ENCODE measurements at places on chromosomes 5 and 9. TPM values are rescaled to one million over a fixed set of nuclear protein-coding genes. Genes with fewer than 3 reads are reported as not detected.

TMEM8B gene
- 1.7 TPM for total RNA-seq

OR13F1 gene
- not detected for total RNA-seq

ARSI gene
- total RNA-seq, result not detected

HINT1 gene
- 321 TPM for total RNA-seq

SLC6A7 gene
- total RNA-seq, result not detected

NEURL1B gene
- total RNA-seq, result 2.0 TPM

IL13 gene
- 32.6 TPM for total RNA-seq

NR6A1 gene
- total RNA-seq, result 0.25 TPM

INVS gene
- total RNA-seq, result 15.5 TPM

SAXO1 gene
- not detected for total RNA-seq

GPR151 gene
- total RNA-seq, result not detected

PCDHGB2 gene
- 1.0 TPM for total RNA-seq

DENND4C gene
- total RNA-seq, result 40.1 TPM

PCDHA9 gene
- not detected for total RNA-seq

RETREG1 gene
- 41.3 TPM for total RNA-seq

MOB3B gene
- total RNA-seq, result 0.34 TPM

EIF4EBP3 gene
- 6.7 TPM for total RNA-seq

N4BP3 gene
- total RNA-seq, result 2.7 TPM

CPEB4 gene
- 13.5 TPM for total RNA-seq

C1QTNF2 gene
- total RNA-seq, result not detected

PCDHGA11 gene
- 0.11 TPM for total RNA-seq

CNTRL gene
- 85.8 TPM for total RNA-seq

S100Z gene
- 1.7 TPM for total RNA-seq

PCDHGA5 gene
- 0.55 TPM for total RNA-seq

DAP gene
- total RNA-seq, result 65.8 TPM

NREP gene
- total RNA-seq, result 30.3 TPM

PLAC8L1 gene
- total RNA-seq, result not detected

PPP1R26 gene
- total RNA-seq, result 1.0 TPM

INSL4 gene
- total RNA-seq, result not detected

All from T-helper 2 cell treated with Interferon-gamma antibody and Interleukin-4, amounts not matched to agents 100 ng/mL and 5 ng/mL, for 36 hours (primary cell).